ENCODE measurements at places on chromosomes 4 and X.
A peak's percentile ranks its signal among the peaks of the same experiment; 100 is the strongest.

GRCh38 chr4:176031922-176032321 is 33.7 kb upstream of the WDR17 start:
- no peak for DNase-seq

DNA sequence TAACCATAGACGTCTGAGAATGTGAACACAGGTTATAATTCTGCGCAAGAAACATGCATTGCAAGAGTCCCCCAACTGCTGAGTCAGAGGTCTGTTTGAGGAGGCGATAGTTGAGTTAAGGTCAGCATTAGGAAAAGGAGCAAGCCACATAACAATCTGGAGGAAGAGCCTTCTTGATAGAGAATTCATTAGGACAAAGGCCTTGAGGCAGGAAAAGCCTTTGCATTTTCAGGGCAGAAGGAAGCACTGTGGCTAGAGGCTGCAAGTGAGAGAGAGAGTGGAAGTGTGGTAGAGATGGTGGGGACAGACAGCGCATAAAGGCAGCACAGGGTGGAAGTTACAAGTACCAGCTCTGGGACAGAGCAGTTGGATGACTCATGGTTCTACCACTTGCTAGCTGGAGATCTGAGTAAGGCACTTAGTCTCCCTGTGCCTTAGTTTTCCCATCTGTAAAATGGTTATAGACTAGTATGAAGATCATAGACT is 125.8 kb upstream of the LNX1 start:
- no peak for DNase-seq

DNA sequence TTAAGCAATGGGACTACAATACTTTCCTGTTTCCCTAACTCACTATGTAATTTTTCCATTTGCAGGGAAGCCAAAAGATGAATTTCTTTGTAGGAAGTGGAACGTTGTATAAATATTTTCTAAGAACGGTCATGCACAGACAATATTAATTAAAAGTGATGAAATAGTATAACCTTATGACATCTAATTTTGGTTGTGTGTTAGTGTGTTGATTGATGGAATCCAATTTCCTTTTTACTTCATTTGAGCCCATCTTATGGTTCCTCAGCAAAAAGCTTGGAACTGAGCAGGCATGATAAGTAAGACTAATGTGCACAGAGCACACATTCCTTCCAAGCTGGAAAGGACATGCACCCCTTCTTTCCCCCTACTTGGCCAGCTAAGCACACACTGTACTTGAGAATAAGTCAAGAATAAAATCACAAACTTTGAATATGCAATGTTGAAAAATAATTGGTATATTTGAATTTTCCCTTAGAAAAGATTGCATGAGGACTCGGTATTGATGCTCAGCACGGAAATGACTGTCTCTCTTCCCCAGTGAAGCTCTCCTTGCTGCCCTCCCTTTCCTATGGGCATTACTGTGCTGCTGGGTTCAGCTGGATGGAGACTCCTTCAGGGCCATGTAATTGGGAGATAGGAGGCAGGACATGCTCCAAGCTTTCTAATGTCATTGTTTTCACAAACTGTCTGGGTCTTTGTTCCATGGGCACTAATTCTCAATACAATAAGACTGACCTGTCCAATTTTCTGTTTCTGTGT is 19.2 kb upstream of the PDLIM3 start:
- DNase-seq, result no peak

- no peak for DNase-seq
These were observed 14.7 kb upstream of the RBMXL3 start for GRCh38 chrX:115174548-115174947.

DNA sequence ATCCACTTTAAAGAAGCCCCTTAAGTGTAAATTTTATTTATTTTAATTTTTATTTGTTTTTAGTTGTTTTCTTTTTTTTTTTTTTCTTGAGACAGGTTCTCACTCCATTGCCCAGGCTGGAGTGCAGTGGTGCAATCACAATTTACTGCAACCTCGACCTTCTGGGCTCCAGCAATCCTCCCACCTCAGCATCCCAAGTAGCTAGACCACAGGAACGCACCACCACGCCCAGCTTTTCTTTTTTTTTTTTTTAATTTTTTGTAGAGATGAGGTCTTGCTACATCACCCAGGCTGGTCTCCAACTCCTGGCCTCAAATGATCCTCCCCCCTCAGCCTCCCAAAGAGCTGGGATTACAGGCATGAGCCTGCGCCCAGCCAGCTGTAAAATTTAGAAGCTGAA is 6.0 kb downstream of the SAT1 start:
- DNase-seq, result no peak

- no peak for DNase-seq
These were observed 105.6 kb upstream of the SMIM31 start for GRCh38 chr4:164648151-164648848.

GRCh38 chrX:137547291-137547690 is 18.6 kb upstream of the ZIC3 start:
- DNase-seq, result no peak

- DNase-seq, result no peak
These were observed 89.5 kb upstream of the ARX start for GRCh38 chrX:25105221-25105620.

DNA sequence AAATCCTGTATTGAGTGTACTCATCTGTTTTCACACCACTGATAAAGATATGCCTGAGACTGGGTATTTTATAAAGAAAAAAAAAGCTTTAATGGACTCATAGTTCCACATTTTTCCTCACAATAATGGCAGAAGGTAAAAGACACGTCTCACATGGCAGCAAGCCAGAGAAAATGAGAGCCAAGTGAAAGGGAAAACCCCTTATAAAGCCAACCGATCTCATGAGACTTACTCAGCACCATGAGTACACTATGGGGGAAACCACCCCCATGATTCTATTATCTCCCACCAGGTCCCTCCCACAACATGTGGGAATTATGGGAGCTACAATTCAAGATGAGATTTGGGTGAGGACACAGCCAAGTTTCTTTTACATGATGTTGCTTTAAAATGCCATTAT is 171.9 kb downstream of the GALNTL6 start:
- no peak for DNase-seq

DNA sequence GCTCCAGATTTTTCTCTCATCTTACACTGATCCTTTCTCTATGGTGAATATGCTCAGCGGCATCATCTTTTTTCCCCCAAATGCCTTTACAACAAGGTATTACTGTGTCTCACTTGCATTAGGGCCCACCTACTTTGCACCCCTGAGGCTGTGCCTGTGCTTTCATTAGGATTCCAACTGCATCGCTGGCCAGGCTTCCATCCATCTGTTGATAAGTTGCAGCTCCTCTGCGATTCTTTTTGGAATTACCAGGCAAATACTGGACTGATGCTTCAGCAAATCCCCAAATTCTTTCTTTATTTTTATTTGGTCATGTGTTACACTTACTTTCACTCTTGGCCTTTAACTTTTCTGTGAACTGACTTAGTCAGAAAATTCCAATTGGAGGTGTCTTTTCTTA is 77.3 kb downstream of the AFF2 start:
- no peak for DNase-seq

DNA sequence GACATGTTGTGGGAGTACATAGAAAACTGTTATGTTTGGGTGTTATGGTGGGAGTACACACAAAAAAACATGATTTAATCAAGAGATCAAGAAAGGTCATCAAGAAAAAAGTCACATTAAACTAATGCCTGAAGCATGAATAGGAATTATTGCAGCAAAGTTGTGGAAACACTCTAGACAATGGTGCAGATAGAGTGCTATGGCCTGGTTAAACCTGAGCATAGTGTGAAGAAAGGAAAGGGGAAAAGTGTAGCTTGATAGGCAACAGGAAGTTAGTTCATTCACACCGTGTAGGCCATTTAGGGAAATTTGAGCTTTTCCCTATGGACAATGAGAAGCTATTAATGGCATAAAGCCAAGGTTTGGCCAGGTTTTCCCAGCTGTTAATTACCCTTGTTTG is 162.1 kb upstream of the EMCN start:
- DNase-seq, result no peak

- no peak for DNase-seq
These were observed 47.2 kb downstream of the GYG2 start for GRCh38 chrX:2875798-2876399.

GRCh38 chrX:10725071-10725470 is 104.7 kb upstream of the MID1 start:
- DNase-seq, result no peak

GRCh38 chr4:7029212-7029611 is 14.0 kb upstream of the TADA2B start:
- DNase-seq, result peak; percentile 41

- no peak for DNase-seq
These were observed 4.7 kb upstream of the SYP start for GRCh38 chrX:49204709-49205108.

- no peak for DNase-seq
These were observed 245.8 kb downstream of the ADAMTS3 start for GRCh38 chr4:72323227-72323626.

GRCh38 chr4:56821381-56822243 is at the start of gene SPINK2:
Gene SPINK2, minus strand, starts transcription at chr4:56821701. Its CDS starts 39 bp downstream, at chr4:56821662.
- peak; percentile 91 for DNase-seq

- no peak for DNase-seq
These were observed 6.8 kb upstream of the RHOH start for GRCh38 chr4:40190019-40190418.

DNA sequence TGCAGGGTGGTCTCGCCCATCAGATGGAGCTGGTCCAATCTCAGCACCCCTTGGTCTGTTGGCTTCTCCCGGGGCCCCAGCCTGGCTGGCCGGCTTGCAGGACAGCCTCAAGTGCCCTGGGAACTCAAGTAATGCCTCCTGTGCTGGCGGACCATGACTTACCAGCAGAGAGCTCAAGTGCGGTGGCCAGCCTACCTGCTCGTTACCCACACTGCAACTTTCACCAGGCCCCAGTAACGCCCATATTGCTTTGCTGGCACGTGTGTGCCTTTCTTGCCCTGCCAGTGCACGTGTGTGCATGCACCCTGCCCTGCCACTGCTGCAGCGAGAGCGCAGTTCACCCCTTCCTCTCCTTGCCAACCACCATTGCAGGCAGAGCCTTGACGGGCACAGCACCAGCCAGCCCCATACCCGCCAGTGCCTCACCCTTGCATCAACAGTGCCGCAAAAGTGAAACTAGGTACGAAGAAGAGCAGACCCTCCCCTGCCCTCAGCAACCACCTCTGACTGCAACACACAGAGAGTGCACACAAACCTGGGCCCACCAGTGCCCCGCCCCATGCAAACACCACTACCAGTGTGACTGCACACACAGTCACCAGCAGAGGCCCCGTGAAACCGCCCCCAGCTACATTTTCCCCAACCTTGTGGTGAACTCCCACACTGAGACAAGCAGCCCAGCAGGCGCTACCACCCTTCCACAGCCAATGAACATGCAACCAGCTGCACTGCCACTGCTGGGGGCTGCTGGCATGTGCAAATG is 88.9 kb upstream of the POU3F4 start:
- peak; percentile 58 for DNase-seq

DNA sequence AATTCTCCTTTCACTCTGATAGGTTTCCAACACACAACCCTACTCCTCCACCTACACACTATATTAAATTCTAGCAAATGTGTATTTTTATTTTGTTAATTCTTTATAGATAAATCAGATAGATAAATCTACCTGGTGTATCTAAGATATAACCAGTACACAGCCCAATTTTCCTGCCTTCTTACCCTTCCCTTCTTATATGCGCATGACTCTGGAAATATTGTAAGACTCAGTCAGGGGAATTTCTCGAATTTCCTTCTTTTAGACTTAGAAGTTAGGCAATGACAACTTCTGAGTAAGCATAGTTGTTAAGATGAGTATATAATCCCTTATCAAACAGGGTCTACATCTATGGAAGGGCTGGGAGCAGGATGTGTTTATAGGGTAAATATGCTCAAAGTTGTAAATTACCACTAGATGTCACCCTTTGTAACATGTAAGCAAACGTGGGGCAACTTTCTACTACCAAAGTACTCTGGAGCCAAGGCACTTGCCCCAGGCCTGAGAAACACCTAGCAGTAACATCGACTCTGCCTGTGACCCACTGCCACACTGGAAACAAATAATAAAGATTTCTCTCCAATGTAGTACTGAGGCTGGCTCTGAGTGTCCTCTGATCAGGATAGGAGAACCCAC is 444.7 kb downstream of the IQCM start:
- DNase-seq, result no peak

DNA sequence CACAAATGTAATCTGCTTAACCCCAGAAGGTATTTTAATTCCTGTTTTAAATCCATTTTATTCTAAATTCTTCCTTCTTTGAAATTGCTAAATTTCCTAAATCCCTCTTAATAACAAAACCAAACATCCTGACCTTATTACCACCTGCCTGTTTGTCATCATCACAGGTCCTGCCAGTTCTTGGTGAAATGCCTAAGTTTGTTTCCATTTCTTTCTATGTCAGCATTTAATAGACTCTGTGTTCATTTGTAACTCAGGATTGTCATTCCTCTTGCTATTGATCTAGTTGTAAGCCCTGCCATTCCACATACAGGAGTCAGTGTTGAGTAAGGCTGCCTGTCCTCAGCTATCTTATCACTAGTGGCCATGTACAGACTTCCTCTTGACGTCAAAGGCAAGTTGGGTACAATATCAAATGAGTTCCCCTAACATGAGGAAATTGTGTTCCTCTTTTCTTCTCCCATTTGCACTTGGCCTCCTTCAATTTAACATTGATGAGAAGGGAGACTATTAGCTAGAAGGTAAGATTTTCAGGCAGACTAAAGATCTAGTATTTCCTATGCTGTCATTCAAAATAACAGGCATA is 440.1 kb downstream of the AFF2 start:
- no peak for DNase-seq

- DNase-seq, result no peak
These were observed 5.9 kb downstream of the UGDH start for GRCh38 chr4:39521253-39521919.

GRCh38 chrX:41922431-41923151 is 763 bp downstream of the CASK start:
- peak; percentile 86 for DNase-seq

- DNase-seq, result peak; percentile 92
These were observed at the start of gene CHST7 for GRCh38 chrX:46573331-46573891. Gene CHST7, plus strand, starts transcription at chrX:46573765. Its CDS starts 167 bp downstream, at chrX:46573932.

DNA sequence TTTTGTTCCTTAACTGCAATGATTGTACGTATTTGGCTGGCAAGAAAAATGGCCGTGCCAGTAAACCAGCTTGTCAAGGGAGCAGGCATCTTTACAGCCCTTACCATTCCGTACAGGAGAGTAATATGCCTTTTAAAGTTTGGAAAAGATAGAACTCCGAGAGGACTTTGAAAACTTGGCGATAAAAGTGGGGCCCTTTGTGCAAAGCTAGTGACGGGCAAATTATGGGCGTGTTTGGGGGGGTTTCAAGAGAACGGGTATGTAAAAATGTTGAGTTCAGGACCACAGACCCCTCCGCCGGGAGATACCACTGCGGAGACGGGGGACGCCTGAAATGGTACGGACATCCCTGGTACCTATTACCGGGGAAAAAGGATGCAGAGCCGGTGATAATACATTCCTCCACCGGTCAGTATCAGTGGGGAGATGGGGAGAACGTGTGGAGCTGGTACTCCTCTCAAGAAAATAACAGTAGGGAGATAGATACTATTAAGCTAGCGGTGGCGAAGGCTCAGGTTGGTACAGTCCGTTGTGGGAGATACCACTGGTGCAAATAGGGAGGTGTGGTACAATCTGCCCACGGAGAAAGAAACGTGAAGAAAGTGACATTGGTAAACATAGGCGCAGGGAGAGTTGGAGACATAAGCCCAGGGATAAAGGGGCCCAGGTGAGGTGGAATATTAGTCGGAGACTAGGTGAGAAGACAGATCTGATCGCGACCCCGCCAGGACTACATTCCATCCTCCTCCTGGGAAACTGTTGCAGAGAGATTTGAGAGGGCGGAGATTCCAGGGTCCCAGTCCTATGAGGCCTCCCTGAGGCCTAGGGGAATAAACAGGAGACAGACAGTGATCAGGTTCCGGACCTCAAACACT is 14.5 kb downstream of the SPACA5 start:
- peak; percentile 85 for DNase-seq

- no peak for DNase-seq
These were observed 5.1 kb downstream of the ELF4 start for GRCh38 chrX:130105244-130105643.

- DNase-seq, result no peak
These were observed 112.5 kb downstream of the PDLIM5 start for GRCh38 chr4:94564252-94564651.

Data from spleen (tissue), 13 donors.